Fibroblast of lung (primary cell): ENCODE measurements at places on chromosomes 2 and 18. TPM values are rescaled to one million over a fixed set of nuclear protein-coding genes. Genes with fewer than 3 reads are reported as not detected.

Gene NBAS
- 124 and 133 TPM in 2 replicates for total RNA-seq

Gene DES
- 34.7 and 69.3 TPM in 2 replicates for total RNA-seq

Gene DNAH7
- 0.77 and 0.99 TPM in 2 replicates for total RNA-seq

Gene ACKR3
- 0.17 and 2.3 TPM in 2 replicates for total RNA-seq

Gene GNLY
- total RNA-seq = under 0.01 TPM in 1 of 2 replicates, not detected in the other

Gene SF3B6
- total RNA-seq = 134 and 155 TPM in 2 replicates

Gene KIAA2012
- under 0.01 TPM in 1 of 2 replicates, not detected in the other for total RNA-seq

Gene GALNT3
- 0.26 and 0.66 TPM in 2 replicates for total RNA-seq

Gene GALNT13
- 0.17 and 0.26 TPM in 2 replicates for total RNA-seq

Gene DSG2
- total RNA-seq = 0.33 and 1.0 TPM in 2 replicates

Gene MYL12A
- 499 and 826 TPM in 2 replicates for total RNA-seq

Gene COLEC12
- total RNA-seq = 24.8 and 60.6 TPM in 2 replicates

Gene CFC1
- not detected in 2 replicates for total RNA-seq

Gene PEX13
- total RNA-seq = 25.2 and 28.1 TPM in 2 replicates
